ENCODE measurements at places on chromosomes 2 and 18. TPM values are rescaled to one million over a fixed set of nuclear protein-coding genes. Genes with fewer than 3 reads are reported as not detected.

Gene GNAL
- 18.8 TPM for total RNA-seq

Gene CPLX4
- not detected for total RNA-seq

GRCh38 chr2:109638795-109639194 is 24.6 kb downstream of the SOWAHC start:
- no peak for DNase-seq

Gene RESP18
- total RNA-seq = not detected

Gene HSPE1
- total RNA-seq = 207 TPM

Measured in SK-MEL-5 (cell line).